ENCODE measurements at places on chromosomes 7 and 10.

DNA sequence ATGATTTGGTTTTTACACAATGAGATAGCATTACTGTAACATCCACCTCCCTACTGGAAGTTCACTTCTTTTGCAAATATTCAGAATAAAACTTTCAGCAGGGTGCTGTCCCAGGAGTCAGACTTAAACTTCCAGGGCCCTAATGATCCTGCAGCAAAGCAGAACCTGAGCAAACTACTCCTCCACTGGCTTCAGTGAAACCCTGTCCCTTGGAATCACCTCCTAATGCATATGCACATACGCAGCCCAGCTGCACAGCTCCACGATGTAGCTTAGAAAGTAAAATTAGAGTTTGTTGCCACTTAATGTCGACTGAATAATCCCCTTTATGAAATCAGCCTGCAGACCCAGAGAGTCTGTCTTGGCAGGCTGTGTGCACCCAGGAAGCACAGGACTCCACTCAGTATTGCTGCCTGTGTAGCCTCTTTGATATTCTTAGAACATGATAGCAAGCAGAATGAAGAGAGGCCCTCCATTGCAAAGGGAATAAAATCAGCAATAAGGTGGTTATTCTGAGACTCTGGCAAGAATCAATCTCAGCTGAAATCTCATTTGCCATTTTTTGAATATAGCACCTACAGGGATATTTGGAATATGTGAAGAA lies 1.6 kb downstream of the NPSR1 start:
- DNase-seq: no peak

GRCh38 chr7:80053124-80053523 lies 81.5 kb upstream of the GNAI1 start:
- no peak for DNase-seq

DNA sequence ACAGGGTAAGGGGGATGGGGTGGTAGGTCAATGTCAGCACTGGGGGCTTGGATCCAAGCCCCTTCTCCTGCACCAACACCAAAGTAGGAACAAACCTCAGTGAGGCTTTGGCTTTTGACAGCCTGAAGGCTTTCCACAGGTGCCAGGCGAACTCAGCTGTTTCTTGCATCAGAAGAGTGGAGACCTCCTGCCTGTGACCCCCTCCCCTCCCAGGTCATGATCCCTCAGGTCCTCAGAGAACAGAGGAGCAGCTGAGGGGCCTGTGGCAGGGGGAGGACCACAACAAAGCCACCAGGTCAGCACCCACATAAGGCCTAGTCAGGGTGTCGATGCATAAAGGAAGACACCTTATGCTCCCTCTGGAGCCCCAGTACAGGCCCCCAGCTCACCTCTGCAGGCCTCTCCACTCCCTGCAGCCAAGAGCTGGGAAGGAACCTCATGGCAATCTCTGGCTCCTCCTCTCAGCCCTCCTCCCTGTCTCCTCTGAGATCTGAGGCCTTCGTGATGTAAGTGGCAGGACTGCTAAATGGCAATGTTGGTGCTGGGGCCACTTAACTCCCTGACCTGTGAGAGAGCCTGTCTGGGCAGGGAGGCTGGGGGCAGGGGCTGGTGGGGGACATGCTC lies 19.1 kb upstream of the PRRT4 start:
- no peak for DNase-seq

GRCh38 chr7:130814778-130815335 lies 80.8 kb upstream of the KLF14 start:
- no peak for DNase-seq

GRCh38 chr7:2140216-2141020 lies 92.3 kb downstream of the MAD1L1 start:
- no peak for DNase-seq
